Hematopoietic multipotent progenitor cell treated with erythropoietin and hydrocortisone succinate and interleukin-3 and kit ligand, for 17 days (in vitro differentiated cells): ENCODE measurements at places on chromosomes 7 and 10.

DNA sequence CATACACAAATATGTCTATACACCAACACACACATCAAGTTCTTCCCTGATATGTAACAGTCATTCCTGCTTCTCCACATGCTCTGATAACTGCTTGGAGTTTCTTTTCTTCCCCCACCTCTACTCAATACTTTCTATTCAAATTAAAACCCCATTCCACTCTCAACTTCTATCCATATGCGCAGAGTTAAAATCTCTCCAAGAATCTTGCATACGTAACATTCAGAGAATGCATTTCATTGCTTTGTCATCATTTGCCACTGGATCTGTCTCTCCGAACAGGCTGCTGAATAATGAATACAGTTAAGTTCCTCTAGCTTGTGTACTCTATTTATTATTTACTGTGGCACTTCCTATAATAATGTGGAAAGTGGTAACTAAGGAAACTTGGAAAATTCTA lies 68.8 kb downstream of the DGKB start:
- no peak for DNase-seq

DNA sequence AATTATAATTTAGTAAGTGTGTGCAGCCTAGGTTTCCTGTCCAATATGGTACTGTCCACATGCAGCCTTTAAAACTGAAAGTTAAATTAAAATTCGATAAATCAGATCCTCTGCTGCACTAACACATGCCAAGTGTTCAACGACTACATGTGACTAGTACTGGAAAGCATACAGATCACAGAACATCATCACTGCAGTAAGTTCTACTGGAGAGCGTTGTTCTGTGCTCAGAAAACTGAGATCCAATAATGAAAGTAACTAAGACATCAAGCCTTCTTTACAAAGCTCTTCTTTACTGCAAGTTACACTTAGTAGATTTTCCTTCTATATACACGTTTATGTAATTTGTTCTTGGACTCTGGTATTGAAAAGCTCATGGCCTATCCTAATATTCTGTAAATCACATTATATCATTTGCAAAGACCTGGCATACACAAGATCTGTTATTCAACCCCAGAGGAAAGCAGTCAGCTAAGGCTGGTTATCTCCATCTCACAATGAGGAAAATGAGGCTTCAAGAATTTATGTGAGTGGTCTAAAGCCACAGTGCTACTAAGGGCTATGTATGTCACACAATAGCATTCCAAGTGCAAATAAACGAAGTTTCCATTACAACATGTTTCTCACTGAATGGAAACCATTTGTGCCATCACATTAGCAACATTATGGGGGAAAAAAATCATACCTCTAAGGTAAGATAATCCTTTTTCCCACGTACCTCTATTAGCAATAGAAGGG lies 77.6 kb downstream of the VPS41 start:
- no peak for DNase-seq

DNA sequence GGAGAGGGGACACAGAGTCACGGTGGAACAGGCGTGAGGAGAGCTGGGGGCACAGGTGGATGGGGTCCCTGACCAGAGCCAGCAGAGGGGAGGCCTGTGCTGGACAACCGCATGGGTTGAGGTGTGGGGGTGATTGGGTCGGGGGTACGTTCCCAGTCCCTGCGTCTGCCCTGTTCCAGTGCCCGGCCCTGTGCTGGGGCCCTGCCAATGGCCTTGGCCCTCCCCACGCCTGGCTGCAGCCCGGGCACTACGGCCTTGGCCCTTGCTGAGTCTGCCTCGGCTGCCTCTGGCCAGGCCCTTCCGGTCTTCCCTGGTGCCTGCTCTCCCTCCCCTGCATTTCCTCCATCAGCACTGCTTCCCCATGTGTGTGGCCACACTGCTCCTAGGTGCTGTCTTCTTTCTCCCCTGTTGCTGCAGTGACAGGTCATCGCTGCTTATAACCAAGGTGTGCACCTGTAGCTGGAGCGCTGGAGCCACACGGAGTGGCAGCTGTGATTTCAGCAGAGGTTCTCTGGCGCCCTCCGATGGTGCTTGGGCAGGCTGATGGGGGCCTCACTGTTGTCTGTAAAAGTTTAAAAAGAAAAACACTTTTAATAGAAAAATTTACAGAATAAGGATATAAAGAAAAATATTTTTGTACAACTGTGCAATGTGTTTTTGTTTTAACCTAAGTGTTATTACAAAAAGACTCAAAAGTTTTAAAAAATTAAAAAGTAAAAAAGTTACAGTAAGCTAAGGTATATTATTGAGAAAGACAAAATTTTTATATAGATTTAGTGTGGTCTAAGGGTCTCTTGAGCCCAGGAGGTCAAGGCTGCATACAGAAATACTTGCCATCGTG lies 45.2 kb upstream of the BHLHA15 start:
- peak; percentile 36 for DNase-seq

DNA sequence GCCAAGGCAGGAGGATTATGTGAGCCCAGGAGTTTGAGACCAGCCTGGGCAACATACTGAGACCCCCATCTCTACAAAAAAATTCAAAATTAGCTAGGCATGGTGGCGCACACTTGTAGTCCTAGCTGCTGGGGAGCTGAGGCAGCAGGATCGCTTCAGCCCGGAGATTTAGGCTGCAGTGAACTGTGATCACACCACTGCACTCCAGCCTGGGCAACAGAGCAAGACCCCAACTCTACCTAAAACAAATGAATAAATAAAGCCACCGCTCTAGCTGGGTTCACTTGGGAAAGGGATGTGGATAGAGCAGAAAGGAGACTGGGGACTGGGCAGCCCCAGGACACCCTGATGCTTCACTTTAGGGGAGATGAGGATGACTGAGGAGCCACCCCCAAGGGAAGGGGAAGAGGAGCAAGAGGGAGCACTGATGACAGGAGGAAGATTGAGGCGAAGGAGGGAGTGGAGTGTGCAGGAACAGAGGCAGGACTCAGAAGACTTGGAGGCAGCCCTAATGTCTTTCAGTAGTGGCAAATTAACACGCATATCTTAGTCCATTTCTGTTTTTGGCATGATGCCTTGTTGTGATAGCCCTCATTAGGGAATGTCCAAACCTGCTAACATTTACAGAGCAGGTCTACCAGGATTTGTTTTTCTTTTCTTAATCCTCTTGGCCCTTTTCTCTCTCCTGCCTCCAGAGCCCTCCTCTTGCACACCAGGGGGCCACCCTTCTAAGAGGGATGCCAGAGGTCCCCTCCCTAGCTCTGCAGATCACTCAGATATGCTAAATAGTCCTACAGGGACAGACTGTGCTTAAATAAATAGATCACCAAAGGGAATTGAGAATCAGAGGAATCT lies 88.3 kb downstream of the C10orf105 start:
- DNase-seq = no peak

DNA sequence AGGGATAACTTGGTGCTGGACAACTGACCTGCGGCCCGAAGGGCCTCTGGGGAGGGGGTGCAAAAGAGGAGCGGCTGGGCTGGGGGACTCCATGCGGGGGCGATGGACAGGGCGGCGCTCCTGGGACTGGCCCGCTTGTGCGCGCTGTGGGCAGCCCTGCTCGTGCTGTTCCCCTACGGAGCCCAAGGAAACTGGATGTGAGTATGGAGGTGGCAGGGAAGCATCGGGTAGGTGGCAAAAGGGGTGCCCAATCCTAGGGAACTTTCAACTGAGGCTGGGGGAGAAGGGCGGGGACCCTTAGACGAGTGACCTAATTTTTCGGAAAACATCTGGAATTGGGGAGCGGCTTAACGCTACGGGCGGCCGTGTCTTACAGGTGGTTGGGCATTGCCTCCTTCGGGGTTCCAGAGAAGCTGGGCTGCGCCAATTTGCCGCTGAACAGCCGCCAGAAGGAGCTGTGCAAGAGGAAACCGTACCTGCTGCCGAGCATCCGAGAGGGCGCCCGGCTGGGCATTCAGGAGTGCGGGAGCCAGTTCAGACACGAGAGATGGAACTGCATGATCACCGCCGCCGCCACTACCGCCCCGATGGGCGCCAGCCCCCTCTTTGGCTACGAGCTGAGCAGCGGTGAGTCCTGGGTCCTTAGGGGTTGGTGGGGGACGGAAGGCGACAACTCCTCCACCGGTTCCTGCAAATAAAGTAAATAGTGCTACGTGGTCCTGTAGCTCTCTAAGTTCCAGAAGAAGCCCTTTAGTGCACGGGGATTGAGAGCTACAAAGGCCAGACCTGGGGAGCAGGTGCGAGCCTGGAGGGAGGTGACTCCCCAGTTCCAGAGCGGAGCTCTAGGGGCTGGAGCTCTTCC lies 622 bp downstream of the WNT16 start:
- DNase-seq = no peak

- DNase-seq = no peak
Measured at GRCh38 chr7:1586126-1586826, 16.4 kb upstream of the PSMG3 start.

GRCh38 chr7:133650487-133651300 lies 397.8 kb downstream of the EXOC4 start:
- no peak for DNase-seq

GRCh38 chr7:47470567-47471357 lies 111.1 kb downstream of the TNS3 start:
- no peak for DNase-seq

DNA sequence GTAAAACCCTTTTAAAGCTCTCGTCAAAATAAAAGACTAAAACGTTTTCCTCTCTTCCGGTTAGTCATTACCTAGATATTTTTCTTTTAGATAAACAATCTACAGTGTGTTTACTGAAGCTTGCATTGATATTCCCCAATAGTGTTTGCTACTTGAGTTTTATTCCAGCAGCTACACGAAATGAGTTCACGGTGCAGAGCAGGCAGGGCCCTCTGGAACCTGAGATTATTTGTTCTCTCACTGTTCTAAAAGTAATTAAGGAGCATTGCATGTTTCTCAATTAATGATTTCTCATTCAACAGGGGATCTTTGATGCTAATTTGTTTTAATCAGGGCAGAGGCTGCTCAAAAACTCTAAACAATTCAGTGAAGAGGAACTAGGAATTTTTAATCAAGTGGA lies 319.7 kb downstream of the GFRA1 start:
- DNase-seq = no peak

- DNase-seq = no peak
Measured at GRCh38 chr10:57696641-57697040, 571.1 kb downstream of the IPMK start.

- DNase-seq = no peak
Measured at GRCh38 chr10:59753267-59753666, at the start of gene MRLN. TSS of gene MRLN (minus strand) at chr10:59753455.

DNA sequence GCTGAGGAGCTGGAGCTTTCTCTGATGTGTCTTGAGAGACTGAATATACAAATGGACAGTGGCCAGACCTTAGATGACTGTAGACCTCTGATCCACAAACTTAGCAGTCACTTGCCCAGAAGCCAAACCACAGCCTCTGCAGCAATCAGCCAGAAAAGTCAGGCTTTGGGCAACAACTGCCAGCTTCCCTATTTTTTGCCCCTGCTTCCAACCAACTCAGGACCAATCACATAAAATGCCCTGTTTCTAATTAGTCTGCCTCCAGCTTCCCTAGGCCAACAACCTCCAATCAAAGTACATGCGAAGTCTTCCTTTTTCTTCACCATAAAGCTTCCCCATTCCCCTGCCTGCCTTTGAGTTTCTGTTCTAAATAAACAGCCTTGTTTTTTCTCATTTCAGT lies 37.8 kb upstream of the CACUL1 start:
- no peak for DNase-seq

DNA sequence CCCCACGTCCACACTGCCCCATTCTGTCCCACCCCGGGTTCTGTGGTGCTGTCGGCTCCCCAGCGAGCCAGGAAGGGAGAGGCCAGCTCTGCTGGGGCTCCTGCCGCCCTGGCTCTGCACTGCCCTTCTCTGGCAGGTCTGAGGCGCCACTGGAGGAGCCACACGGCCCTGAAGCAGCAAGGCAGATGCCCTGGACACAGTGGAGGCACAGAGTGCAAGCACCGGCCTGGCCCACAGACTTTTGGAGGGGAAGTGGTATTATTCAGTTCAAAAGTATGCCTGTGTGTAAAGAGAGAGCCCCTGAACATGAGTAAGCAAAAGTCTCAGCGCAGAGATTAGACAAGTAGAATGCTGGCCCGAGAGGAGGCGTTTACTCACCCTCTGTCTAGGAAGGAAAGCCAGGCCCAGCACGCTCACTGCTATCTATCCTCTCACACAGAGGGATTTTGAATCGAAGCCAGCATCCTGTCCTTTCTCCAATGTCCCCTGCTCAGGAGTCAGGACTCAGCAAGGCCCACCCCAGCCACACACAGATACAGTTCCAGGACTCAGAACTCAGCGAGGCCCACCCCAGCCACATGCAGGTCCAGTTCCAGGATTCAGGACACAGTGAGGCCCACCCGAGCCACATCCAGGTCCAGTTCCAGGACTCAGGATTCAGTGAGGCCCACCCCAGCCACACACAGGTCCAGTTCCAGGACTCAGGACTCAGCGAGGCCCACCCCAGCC lies 115.0 kb downstream of the EGFR start:
- no peak for DNase-seq

DNA sequence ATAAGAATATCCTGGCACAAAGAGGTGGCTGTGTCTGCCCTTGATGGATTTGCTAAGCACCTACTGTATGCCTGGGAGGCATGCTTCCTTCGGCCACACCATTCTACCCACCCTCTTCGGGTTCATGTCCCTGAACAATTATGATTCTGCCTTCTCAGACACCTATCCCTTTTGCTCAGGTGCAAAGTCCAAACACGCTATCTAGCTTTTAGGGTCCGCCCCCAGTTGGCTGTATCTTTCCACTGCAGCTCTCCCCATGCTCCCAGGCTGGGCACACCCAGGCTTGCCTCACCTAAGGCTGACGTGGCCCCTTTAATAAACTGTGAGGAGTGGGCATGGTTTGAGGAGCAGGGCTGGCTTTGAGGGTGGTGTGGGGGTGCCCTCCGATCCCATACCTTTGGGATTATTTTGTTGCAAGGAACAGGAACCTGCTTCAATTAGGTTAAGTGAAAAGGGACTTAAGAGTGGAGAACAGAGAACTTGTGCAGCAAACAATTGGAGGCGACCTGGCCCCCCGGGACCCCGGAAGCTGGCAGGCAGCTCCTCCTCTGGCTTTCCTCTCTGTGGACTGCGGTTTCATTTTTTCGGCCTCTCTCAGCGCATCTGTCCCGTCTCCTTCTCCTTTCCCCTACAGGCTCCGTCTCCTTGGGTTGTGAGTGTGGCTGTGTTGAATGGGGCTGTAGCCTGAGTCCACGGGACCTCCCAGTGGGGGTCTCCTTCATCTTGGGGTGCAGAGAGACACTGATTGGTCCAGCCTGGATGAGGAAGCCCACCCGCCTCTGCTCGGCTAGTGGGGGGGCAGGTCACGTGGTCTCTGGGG lies 3.8 kb downstream of the CLIP2 start:
- peak; percentile 17 for DNase-seq

GRCh38 chr7:115008465-115009114 lies 86.7 kb downstream of the MDFIC start:
- no peak for DNase-seq

- no peak for DNase-seq
Measured at GRCh38 chr10:120188950-120189349, 268.1 kb upstream of the PLPP4 start.

DNA sequence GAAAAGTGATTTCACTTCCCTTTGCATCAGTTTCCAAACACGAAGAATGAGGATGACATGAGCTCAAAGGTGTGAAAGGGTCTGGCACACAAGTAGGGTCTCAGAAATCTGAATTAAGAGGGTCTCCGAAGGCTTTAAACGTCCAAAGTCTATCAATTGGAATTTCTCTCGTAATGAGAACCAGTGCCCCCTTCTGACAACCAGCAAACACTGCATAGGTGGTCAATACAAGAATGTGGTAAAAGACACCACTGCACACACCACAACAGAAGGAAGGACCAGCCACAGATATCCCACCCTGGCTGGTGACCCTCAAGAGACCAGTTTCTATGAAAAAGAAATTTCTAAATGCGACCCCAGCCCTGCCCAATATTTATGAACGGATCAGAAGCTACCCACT lies 78.1 kb downstream of the CALN1 start:
- DNase-seq = no peak
